ENCODE measurements at places on chromosomes 11 and 22.

GRCh38 chr22:44211256-44211945 lies 30.7 kb downstream of the PARVG start:
- DNase-seq: peak; percentile 8

GRCh38 chr22:27875951-27876350 lies 43.1 kb downstream of the PITPNB start:
- no peak for DNase-seq

GRCh38 chr11:117842131-117842941 lies 17.8 kb upstream of the FXYD2 start:
- no peak for DNase-seq

- no peak for DNase-seq
Measured at GRCh38 chr22:32052936-32053791, 10.1 kb downstream of the SLC5A1 start.

GRCh38 chr11:10302359-10302743 lies 2.5 kb upstream of the ADM start:
- no peak for DNase-seq

GRCh38 chr22:48784701-48785503 lies 1042.8 kb downstream of the BRD1 start:
- DNase-seq: no peak

- no peak for DNase-seq
Measured at GRCh38 chr11:66593650-66594049, 665 bp downstream of the CCS start.

- peak; percentile 79 for DNase-seq
Measured at GRCh38 chr11:12114193-12115033, 4.0 kb downstream of the MICAL2 start.

DNA sequence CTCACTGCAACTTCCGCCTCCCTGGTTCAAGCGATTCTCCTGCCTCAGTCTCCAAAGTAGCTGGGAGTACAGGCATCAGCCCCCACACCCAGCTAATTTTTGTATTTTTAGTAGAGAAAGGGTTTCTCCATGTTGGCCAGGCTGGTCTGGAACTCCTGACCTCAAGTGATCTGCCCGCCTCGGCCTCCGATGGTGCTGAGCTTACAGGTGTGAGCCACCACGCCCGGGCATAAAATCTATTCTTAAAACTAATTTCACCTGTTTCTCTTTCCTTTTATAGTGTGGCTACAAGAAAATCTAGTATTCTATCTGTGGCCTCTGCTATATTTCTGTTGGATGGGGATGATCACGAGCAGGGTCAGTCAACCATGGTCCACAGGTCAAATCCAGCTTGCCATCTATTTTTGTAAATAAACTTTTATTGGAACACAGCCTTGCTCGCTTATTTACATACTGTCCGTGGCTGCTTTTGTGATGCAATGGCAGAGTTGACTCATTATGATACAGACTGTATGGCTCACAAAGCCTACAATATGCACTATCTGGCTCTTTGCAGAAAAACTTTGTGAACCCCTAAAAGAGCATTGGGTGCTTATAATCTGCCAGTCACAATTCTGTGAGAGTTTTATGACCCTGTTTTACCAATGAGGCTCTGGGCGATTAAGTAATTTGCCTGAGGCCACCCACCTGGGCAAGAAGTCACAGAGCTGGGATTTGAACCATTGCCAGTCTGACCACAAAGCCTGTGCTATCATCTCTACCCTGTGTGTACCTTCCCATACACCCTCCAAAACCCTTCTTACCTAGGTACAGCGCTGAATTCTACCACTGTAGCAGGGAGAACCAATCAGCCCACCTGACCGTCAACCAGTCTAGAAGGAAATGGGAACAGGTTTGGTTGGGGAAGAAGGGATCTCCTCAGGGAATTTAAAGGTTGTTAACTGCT lies 28.3 kb downstream of the SLC1A2 start:
- DNase-seq: no peak

GRCh38 chr11:34825670-34826383 lies 90.4 kb downstream of the APIP start:
- DNase-seq: peak; percentile 54

GRCh38 chr11:72239849-72240460 lies 4.0 kb downstream of the PHOX2A start:
- peak; percentile 77 for DNase-seq

- no peak for DNase-seq
Measured at GRCh38 chr22:25495285-25495684, 69.2 kb upstream of the GRK3 start.

- no peak for DNase-seq
Measured at GRCh38 chr11:76119032-76119431, 87.3 kb downstream of the WNT11 start.

DNA sequence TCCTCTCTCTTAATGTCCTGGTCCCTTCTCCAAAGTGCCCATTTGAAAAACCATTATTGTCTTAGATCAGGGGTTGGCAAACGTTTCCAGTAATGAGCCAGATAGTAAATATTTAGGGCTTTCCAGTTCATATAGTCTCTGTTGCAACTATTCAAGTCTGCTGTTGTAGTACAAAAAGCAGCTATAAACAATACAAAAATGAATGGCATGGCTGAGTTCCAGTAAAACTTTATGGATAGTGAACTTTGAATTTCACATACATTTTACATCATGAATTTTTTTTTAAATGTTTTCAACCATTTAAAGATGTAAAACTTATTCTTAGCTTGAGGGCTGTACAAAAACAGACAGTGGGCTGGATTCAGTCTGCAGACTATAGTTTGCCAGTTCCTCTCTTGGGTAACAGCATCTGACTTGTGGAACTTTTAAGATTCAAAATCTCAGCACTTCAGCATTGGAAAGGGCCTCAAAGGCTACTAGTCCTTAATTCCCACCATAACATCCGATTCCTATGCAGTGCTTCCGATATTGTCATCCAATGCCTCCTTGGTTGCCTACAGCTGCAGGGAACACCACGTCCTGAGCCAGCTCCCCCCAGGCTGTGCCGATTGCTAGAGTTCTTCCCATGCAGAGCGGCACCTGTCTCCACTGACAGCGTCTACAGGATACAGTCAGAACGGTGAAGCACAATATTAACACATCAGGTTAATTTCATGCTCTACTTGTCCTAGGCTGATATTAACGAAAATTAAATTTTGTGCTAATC lies 65.6 kb upstream of the E2F8 start:
- no peak for DNase-seq

GRCh38 chr11:80846979-80847378 lies 1406.1 kb upstream of the TENM4 start:
- no peak for DNase-seq

GRCh38 chr11:122192634-122193255 lies 76.7 kb upstream of the BLID start:
- no peak for DNase-seq

DNA sequence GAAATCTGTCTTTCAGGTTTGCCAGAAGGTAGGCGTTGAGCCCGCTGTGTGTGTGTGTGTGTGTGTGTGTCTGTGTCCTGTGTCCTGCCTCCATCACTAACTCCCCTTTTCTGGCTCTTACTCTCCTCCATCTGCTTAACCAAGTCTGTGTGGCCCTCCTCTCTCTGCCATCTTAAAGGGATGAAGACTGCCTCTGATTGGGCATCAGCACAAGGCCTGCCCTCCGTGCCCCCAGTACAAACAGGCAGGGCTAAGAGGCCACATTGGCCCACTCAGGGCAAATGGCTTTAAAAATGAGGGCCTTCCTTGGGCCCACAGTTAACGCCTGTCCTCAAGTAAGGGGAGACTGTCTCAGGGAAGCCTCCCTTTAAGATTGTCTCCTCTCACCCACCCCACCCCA lies 10.9 kb downstream of the RCOR2 start:
- no peak for DNase-seq

GRCh38 chr22:24855794-24856193 lies 49.8 kb downstream of the SGSM1 start:
- DNase-seq: no peak

DNA sequence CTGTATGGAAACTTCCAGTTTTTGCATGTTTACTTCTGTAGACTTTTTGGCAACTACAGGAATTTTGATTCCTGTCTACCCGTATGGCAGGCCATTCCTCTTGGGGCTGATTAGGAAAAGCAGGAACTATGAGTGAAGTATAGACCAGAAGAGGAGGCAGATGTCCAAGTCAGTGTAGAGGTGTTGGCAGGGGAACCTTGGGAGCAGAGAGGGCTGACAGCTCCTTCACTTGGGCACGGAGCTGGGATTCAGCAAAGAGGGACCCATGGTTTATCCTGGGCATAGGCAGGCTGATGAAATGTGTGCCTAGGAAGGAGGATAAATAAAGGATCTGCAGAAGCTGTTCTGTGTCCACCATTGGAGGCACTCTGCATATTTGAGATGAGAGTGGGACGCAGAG lies 33.1 kb downstream of the TREH start:
- no peak for DNase-seq

DNA sequence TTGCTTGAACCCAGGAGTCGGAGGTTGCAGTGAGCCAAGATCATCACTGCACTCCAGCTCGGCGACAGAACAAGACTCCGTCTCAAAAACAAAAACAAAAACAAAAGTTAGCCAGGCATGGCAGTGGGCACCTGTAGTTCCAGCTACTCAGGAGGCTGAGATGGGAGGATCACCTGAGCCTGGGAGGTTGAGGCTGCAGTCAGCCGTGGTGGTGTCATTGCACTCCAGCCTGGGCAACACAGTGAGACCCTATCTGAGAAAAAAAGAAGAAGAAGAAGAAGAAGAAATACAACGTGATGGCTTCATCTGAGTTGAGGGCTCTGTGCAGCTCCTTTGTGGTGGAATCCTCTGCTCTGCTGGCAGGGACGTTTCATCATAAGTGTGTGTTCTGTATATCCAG lies 10.0 kb upstream of the TNNT3 start:
- DNase-seq: no peak

DNA sequence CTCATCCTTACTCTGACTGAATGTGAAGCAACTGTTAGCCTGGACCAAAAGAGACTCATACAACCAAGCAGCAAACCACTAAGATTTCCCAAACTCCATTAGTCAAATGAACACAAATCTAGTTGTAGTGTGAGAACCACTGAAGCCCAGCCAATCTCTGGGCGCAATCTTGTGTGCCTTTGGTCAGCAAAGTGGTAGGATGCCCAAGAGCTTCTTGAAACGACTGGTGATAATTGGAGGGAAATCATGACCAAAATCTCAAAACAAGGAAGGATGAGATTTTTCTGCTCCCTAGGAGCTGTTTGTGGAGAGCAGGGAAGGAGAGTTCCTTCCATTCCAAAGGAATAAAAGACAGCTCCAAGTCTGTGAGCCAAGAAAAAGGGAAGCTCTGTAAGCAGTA lies 24.0 kb downstream of the F2 start:
- no peak for DNase-seq

DNA sequence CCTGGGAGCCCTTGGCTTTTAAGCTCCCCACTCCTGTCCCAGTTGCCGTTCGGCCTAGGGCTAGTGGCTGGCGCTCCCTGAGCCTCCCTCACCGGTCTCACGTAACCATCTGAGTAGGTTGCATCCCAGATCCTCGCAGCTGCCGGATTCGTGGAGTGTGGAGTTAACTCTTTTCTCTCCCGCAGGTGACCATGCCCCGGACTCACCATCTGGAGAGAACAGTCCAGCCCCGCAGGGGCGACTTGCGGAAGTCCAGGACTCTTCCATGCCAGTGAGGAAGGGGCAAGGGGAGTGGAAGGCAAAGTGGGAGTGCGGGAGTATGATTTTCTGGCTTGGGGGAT lies 902 bp downstream of the MUS81 start:
- no peak for DNase-seq

- peak; percentile 32 for DNase-seq
Measured at GRCh38 chr11:3835751-3836150, 5.0 kb downstream of the RHOG start.

DNA sequence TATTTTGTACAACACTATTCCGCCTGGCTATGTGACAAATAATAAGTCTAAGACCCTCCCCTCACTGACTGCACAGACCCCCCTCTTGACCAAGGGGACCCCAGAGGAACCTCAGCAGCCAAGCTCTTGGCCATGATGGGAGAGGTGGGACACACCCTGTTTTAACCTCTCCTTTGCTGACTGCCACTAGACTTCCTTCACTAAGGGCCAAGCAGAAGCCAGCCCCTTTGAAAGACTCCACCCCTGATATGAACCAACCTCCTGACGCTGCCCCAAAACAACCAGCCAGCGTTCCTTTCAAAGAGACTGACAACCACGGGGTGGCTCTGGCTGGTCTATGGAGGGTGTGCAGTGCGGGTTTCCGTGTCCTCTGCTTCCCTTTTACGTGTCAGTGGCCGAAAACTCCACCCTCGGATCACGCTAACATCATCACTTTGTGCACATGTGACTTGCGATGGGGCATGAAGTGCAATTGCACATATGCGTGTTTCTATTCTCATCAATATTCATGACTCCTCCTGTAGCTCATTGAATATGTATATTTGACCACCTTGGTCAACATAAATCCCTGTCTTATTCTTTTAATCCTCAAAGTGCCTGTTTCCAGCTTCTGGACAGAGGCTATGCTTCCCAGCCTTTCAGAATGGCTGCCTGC lies 643.9 kb downstream of the TBC1D22A start:
- no peak for DNase-seq

- DNase-seq: no peak
Measured at GRCh38 chr22:33831651-33832050, 88.6 kb downstream of the LARGE1 start.

DNA sequence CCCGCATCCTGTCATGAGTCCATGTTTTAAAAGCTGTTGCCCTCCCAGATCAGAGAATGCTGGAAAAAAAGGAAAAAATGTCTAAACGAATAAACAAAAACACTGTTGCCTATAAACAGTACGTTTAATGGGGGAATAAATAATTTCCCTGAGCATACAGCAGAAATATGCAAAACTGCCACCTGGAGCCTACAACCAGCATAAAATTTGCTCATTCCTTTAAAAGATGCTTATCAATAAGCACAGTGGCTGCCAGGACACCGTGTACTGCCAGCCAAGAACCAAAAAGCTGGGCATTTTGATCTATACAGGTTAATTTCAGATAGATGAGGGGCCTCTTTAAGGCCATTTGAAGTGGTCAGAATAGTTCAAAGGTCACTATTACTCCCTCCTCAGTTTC lies 5.7 kb upstream of the CPT1A start:
- DNase-seq: no peak

GRCh38 chr11:67269401-67270255 lies 3.4 kb downstream of the GRK2 start:
- peak; percentile 79 for DNase-seq

GRCh38 chr11:58027341-58027740 lies 3.4 kb upstream of the OR6Q1 start:
- DNase-seq: no peak

DNA sequence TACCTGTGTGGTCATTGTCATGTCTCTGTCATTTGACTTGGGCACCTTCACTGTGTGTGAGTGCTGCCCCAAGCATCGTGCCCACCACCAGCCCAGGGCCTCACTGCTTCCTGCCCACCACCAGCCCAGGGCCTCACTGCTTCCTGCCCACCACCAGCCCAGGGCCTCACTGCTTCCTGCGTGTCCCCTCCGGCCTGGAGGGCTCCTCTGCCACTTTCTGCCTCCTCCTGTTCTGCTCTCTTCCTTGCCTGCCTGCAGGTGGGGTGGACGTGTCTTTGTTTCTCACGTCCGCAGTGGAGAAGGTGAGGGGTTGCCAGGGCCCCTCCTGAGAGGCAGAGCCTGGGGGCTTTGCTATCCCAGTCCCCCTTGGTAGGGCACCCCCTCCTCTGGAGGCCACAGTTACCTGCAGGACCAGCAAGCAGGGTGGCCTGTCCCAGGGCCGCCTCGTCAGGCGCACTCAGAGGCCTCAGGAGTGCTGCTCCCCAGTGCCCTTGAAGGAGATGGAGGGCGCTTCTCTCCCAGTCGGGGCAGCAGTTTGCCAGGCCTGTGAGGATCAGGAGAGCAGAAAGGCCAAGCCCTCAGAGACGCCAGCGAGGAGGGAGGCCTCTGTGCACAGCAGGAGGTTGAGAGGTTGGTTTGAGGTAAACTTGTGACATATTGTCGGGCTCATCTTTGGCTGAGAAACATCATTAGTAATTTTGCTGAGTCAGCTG lies 290.7 kb downstream of the TBC1D22A start:
- DNase-seq: no peak

GRCh38 chr11:65310736-65311135 lies 3.9 kb upstream of the CDC42EP2 start:
- DNase-seq: no peak

Data from hematopoietic multipotent progenitor cell treated with erythropoietin and hydrocortisone succinate and interleukin-3 and kit ligand, for 6 days (in vitro differentiated cells).